ENCODE measurements at places on chromosomes 2 and 18. TPM values are rescaled to one million over a fixed set of nuclear protein-coding genes. Genes with fewer than 3 reads are reported as not detected.

The HNMT gene
- not detected for total RNA-seq

The CDCA7 gene
- total RNA-seq = 12.9 TPM

DNA sequence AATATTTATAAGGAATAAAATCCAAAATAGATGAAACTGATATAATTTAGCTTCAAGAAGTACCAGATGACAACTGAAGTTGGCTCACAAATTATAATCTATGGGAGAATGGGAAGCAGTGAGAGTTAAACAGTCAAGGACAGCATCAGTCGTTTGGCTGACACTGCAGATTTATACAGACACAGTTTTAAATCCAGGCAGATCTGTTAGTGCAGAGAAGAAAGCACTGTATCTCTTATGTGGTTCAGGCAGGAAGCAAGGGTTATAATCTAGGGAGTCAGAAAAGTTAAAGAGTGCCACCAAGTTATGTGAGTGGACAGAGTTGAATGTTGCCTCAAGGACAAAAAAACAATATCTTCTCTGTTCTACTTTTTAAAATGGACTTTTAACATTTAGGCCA, 880.2 kb downstream of the TSN start:
- no peak for DNase-seq

DNA sequence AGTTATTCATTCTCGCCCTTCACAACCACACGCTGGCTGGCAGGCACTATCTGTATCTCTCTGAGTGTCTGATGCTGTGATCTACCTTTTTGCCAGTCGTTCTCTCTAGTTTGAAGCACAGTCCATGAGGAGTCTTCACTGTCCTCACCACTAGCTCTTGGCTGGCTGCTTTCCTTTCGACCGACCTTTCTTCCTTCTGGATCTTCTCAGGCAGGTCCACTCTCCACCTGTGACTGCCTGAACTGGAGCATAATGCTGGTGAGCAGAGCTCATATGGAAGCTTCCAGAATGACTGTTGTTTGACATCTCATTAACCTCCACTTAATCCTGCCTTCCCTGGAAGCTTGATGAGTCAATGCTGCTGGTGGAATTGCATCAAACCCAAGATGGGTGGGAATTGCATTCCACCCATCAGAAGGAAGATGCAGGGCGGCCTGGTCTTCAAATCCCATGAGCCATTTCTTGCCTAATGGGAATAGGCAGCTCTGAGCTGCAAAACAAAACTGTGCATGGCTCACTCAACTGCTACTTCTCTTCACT, 283.5 kb upstream of the HDAC4 start:
- DNase-seq = no peak

The STON1 gene
- 3.4 TPM for total RNA-seq

GRCh38 chr2:121074293-121074932, 210.6 kb downstream of the TFCP2L1 start:
- DNase-seq = no peak

The PID1 gene
- total RNA-seq = not detected

- no peak for DNase-seq
Measured at GRCh38 chr2:3728104-3729054, 25.0 kb downstream of the DCDC2C start.

The EGR4 gene
- total RNA-seq = 0.69 TPM

DNA sequence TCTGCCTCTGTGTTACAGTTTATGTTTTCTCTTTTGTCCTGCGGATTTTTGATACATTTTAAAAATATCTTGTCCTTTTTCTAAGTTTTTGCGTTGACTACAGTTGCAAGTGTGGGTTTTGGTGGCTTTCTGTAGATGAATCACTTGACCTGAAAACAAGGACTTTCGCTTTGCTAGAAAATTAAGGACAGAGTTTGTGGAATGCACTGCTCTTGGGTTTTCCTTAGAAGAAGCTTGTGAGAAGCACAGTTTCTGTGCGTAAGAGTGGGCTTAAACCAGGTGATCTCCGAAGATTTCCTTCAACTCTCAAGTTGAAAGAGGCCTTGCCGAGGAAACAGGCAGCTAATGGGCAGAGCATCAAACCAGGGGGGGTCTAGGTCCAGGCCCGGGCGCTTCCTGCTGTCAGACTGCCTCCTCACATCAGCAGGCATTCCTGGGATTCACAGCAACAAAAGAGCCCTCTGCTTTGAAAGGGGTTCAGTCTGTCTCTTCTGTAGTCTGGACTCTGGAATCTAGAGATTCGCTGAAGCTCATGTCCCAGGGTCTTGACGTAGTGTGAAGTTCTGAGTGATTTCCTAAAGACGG, 17.3 kb downstream of the NCK2 start:
- DNase-seq = no peak

GRCh38 chr2:28316546-28317335, 75.9 kb upstream of the FOSL2 start:
- no peak for DNase-seq

The ERBB4 gene
- not detected for total RNA-seq

- DNase-seq = no peak
Measured at GRCh38 chr18:30915336-30915988, 127.1 kb downstream of the DSC3 start.

GRCh38 chr2:207163756-207164005, 2.1 kb downstream of the KLF7 start:
- no peak for DNase-seq

GRCh38 chr2:110858135-110858725, 125.9 kb downstream of the ACOXL start:
- DNase-seq = peak; percentile 89

The NYAP2 gene
- 0.20 TPM for total RNA-seq
